T-helper 1 cell (primary cell): ENCODE measurements at places on chromosomes 7 and 10.
A peak's percentile ranks its signal among the peaks of the same experiment; 100 is the strongest.

DNA sequence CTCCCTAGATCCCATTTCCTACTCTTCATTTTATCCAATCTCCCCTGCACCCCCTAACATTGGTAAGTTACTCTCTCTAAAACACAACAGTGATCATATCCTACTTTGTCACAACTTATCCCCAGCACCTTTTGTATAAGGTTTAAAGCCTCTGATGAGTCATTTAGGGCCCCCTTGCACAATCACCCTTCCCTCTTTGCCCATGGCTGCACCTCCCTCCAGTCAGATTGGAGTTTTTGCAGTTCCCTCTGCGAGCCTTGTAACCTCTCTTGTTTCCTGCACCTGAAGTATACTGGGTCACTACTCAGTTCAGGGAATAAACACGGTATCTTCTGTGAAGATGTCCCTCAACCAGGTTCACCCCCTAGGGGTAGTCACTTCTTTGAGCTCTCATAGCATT, 55.9 kb upstream of the ADRB1 start:
- DNase-seq, result peak; percentile 16

DNA sequence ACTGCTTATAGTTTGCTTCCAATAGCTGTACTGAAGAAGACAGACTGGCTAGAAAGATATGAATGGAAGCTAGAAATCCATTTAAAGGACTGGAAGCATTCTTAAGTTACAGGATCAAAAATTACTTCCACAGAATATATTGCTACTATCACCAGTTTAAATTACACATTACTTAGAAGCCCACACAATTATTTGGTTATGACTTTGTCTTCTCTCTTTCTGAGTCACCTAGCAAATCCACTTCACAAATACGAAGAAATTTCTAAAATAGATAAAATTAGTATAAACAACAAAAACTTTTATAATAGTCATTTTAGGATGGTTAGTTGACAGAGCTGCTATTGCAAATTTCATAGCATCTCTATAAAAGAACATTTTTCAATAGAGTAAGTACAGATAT, 108.1 kb downstream of the SNX13 start:
- DNase-seq, result no peak

- no peak for DNase-seq
Observed at GRCh38 chr7:50504646-50505546, 54.7 kb upstream of the FIGNL1 start.

DNA sequence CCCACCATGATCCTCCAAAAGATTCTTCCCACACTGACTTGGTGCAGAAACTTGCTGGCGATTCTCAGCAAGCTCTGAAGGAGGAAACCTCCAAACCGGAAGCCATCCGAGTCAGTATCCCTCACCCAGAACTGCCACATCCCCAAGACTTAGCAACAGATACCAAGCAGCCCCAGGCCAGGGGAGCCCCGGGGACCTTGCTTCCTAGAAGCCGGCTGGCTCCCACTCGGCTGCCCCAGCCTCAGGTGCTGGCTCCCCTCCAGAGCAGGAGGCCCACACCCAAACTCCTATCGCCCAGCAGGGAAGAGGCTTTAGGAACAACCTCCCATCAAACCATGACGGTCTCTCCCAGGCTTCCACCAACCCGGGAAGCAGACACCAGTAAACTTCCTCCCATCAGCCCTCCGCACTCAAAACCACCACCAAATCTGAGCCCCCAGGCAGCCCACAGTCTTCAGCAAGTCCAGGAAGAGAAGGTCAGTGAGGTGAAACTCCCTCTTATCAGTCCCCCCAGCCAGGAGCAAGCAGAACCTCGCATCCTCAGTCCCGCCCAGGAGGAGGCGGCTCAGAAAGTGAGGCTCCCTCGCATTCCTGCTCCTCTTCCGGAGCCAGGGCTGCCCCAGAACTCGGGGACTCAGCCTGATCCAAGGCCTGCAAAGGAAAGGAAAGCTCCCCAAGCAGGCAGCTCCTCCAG, 82.3 kb downstream of the LRGUK start:
- no peak for DNase-seq

DNA sequence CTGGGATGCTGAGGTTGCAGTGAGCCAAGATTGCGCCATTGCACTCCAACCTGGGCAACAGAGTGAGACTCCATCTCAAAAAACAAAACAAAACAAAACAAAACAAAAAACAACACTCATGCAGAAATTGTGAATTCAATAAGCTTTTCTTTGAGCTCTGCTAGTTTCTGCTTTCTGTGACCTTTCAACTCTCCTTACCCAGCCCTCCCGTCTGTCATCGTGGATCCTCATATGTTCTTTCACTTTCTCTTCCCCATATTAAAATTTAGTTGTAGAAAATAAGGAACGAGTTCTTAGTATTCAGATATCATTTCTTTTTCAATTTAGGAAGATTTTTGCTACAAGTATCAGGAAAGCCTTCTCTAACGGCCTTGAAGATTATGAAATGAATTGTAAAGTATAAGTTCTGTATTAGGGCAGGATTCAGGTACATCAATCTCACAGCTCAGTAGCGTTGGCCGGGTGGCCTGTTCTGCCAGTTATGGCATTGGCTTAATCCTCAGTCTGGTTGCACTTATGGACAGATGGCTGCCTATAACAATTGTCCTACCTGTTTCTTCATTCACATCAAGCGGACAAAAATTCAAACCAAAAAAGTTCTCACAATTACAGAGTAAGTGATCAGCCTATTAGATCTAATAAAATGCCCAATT, 1167.0 kb downstream of the SORCS3 start:
- no peak for DNase-seq

GRCh38 chr7:47038621-47039020, 543.3 kb downstream of the TNS3 start:
- DNase-seq, result no peak

GRCh38 chr7:92830532-92831110, 5.8 kb downstream of the CDK6 start:
- DNase-seq, result no peak

DNA sequence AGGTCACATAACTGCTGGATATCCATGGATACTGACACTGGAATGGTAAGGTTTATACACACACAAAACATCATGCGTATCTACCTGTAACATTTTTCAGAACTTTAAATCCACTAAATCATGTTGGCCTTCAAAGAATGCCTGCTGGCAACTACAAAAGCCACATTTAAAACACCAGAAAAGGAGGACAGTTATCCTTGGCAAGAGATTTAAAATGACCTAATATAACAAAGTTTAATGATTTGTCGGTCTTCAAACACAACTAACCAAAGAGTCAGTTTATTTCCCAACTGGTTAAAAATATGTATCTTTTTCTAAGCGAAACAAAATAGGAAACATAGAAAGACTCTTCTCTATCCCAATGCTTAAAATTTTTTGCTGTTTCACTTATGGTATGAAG, 24.0 kb downstream of the WAPL start:
- DNase-seq, result no peak

GRCh38 chr7:24905996-24906770, 73.8 kb downstream of the OSBPL3 start:
- DNase-seq, result peak; percentile 45

GRCh38 chr7:24757353-24758275, at the start of gene GSDME:
TSS of gene GSDME (minus strand) at chr7:24757464. CDS start at chr7:24749774, 7,690 bp downstream.
- DNase-seq, result no peak

DNA sequence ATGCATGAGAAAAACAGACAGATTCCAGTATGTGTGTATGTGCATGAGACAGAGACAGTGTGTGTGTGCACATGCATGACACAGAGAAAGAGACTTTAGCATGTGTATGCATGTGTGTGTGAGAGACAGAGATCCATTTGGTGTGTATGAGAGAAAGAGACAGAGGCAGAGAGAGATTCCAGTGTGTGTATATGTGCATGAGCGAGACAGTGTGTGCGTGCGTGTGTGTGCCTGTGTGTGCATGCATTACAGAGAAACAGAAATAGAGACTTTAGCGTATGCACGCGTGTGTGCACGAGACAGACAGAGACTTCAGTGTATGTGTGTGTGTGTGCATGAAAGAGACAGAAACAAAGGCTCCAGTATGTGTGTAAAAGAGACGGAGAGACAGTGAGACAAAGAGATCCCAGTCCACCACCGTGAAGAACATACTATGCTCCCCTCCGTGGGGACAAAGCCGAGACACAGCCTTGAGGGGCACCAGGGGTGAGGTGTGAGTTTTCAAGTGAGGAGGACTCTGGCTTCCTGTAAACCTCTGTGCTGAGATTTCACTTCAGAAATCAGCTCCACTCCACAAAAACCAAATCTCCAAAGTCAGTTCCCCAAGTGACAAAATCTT, 188.9 kb downstream of the GRID1 start:
- DNase-seq, result no peak

GRCh38 chr7:5231811-5232484, 41.9 kb downstream of the WIPI2 start:
- no peak for DNase-seq

DNA sequence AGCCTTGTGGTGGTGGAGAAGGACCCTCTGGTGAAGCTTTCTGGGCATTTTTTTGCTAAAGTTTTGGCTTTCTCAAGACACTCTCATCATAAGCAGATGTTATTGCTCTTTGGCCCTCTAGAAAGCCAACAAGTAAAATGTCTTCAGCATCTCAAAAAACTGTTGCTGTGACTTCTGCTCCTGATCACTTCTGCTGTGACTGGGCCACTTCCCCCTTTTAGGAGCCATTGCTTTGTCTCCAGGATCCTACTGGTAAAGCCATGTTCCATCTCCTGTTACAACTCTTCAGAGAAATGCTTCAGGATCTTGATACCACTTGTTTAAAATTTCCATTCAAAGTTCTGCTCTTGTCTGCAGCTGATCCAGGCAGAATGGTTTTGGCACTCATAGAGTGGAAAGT, 10.9 kb downstream of the PARP12 start:
- DNase-seq, result no peak

- DNase-seq, result no peak
Observed at GRCh38 chr7:157056246-157056645, 45.8 kb upstream of the MNX1 start.

DNA sequence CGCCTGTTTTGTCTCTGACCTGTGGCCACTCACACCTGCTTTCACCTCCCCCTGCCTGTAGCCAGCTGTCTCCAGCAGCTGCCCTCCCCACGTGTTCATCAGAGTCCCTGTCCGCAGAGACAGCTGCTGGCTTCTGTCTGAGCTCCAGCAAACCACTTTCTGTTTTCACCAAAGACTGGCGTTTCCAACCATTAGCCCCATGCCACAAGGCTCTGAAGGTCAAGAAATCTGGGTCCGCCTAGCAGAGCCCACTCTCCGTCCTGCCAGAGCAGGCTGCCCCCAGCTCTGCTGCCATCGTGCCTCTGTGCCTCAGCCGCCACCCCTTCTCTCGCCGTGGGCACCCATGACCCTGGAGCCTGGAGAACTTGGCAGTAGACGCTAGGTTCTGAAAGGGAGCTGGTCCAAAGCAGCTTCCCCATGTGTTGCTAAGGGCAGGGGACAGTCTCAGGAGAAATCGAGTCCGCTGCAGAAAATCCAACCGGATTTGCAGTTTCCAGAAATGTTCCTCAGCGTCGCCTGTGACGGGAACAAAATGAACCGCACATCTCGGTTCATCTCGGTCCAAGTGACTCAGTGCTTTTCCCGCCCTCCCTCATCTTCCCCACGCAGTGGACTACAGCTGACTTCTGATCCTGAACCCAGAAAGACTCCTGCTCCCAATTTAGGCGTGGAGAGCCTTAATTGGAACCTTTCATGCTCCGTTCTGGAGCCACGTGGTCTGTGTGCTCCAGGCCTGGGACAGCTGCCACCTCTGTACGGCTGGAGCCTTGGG, 28.0 kb downstream of the TMEM120A start:
- DNase-seq, result no peak

GRCh38 chr10:74189999-74190421, 39.0 kb downstream of the ADK start:
- no peak for DNase-seq

DNA sequence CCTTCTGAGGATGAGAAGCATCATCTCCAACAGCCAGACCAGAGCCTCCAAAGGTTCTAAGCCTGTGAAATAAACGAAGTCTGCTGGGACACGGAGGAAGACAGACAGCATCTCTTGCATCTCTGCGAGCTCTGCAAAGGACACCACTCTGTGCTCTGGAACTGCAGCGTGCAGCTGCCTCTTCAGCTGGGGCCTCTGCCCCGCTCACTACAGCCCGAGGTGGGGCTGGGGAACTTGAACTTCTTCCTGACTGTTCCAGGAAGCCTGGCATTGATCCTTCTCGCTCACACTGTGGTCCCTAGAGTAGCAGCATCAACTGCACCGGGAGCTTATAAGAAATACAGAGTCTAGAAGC, 163.3 kb downstream of the USP6NL start:
- no peak for DNase-seq

- DNase-seq, result no peak
Observed at GRCh38 chr7:103951311-103951710, 38.1 kb downstream of the RELN start.

GRCh38 chr7:88465600-88465999, 158.9 kb upstream of the STEAP4 start:
- no peak for DNase-seq

- no peak for DNase-seq
Observed at GRCh38 chr7:137296576-137296975, 47.0 kb downstream of the PTN start.

DNA sequence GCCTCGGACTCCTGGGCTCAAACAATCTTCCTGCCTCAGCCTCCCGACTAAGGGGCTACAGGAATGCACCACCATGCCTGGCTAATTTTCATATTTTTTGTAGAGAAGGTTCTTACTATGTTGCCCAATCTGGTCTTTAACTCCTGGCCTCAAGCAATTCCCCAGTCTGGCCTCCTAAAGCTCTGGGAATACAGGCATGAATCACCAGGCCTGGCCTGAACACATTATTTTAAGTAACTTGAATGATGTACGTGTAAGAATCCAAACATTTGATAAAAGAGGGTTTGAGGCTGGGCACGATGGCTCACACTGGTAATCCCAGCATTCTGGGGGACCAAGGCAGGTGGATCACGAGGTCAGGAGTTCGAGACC, 13.0 kb upstream of the BAMBI start:
- DNase-seq, result no peak

- no peak for DNase-seq
Observed at GRCh38 chr10:124232686-124233545, 139.5 kb upstream of the CHST15 start.

DNA sequence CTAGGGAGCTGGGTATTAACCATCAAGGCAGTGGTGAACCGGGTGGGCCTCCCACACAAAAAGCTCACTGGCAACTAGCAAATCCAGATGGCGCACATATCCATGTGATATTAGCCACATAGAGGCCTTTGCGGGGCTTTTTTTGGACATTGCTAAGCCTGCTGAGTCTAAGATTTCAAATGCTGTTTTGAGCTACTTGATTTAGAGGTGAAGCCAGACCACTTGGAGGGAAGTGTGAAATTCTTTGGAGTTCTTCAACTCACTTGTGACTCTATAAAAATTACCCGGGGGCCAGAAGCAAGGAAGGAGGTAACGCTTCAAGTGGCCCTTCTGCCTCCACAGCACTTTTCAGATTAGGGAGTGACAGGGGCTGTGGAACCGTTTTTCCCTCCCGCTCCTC, 619.8 kb upstream of the GALNT17 start:
- no peak for DNase-seq

- DNase-seq, result no peak
Observed at GRCh38 chr10:7953447-7953846, 101.0 kb upstream of the GATA3 start.

- no peak for DNase-seq
Observed at GRCh38 chr10:85147346-85148250, 819.2 kb downstream of the CCSER2 start.

- DNase-seq, result no peak
Observed at GRCh38 chr10:63008491-63008890, 124.6 kb upstream of the NRBF2 start.
